ENCODE measurements at places on chromosomes 3 and 15.
A peak's percentile ranks its signal among the peaks of the same experiment; 100 is the strongest.

GRCh38 chr3:17672506-17672905 is 69.9 kb downstream of the TBC1D5 start:
- peak; percentile 12 for DNase-seq

GRCh38 chr3:44132061-44132460 is 109.6 kb upstream of the TOPAZ1 start:
- DNase-seq: no peak

- DNase-seq: peak; percentile 46
These were observed 44.0 kb downstream of the SUCLG2 start for GRCh38 chr3:67610458-67610857.

GRCh38 chr3:142224482-142225072 is 808 bp downstream of the GK5 start:
- DNase-seq: peak; percentile 16

- DNase-seq: no peak
These were observed 77.5 kb downstream of the RAD18 start for GRCh38 chr3:8885536-8886316.

DNA sequence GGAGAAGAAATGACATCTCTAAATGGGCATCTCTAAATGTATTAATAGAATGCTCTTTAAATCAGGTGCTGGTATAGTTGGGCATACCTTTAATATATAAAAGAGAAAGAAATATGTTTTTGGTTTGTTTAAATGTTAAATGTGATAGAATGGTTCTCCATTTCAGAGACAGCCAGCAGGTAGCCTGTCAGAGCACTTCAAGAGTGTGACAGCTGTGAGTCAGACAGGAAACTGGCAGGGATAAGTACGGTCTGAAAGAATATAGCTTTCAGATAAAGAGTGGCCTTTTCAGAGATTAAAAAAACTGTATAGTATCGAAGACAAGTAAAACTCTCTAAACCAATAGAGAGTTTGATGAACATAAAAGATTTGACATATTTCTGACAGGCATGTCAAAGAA is 654.1 kb downstream of the IGSF11 start:
- DNase-seq: no peak

GRCh38 chr3:187518616-187519015 is 150.4 kb downstream of the RTP4 start:
- no peak for DNase-seq

DNA sequence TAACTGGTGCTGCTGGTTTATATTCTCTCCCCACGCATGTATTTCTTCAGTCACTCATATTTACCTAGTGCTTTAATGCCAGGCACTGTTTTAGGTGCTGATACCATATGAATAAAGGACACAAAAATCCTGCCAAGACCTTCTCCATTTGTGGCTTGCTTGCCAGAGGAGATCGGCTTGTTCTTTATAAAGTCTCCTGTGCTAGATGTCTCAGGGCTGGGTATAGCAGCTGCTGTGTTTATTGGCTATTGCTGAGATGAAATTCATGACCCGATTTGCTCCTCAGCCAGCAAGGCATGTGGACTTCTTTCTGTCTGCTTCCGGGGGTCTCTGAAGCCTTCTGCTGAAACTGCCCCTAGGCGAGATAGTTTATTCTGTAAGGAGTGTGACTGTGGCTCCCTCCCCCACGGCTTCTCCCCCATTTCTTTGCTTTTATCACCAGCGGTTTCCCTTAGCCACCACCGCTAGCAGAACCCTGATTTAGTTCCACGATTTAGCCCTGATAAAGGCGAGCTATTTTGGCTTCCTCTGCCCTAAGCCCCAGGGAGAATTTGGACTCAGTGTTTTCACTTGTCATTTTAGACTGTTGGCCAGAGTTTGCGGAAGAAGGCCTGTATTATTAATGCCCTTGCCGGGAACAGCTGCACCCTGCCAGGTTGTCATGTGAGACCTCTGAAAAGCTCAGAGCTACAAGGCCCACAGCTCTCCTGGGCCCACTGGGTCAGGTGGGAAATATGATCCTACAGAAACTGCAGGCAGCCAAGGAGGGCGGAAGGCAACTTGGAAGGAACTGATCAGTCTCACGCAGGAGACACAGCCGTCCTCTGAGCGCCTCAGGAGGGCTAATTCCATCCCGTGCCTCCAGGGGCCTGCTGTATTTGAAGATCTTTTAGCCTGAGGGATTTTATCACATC is 46.8 kb downstream of the ST6GAL1 start:
- peak; percentile 87 for DNase-seq

DNA sequence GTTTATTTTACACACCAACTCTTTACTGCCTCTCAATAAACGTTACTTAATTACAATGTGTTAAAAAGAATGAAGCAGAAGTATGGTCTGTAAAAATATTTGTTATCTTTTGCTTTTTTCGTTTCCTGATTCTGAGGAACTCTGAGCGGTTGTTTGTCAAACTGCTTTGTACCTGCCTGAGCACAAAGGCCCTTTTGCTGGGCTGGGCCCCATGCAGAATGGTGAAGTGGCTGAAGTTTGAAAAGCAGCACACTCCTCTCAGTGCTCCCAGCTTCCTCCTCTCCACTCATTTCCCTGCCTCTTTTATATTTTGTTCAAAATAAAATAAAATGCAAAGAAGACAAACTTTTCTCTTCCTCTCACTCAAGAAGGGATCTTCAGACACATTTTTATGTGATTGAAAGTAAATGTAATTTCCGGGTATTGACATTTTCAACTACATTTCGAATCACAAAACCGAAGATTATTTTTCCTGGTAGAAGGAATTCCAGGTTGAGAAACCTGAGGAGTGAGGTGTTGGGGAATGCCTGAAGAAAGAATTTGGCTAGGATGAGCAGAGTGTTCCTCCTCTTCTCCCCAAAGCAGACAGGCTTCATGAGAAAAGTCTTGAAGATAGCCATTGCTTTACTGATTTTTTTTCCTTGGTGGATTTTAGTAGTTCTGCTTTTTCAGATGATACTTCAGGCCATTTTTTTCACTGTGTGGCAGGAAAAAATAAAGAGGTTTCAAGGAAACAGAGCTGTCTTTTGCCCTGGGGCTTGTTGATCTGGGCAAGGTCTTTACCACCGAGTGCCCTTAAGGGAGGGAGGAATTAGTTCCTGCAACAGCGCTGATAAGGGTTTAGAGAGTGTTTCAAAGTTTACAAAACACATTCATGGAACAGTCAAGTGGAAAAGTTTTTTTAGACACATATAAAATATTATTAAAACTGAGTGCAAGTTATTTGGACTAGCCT is 229.8 kb downstream of the NFKBIZ start:
- DNase-seq: no peak

DNA sequence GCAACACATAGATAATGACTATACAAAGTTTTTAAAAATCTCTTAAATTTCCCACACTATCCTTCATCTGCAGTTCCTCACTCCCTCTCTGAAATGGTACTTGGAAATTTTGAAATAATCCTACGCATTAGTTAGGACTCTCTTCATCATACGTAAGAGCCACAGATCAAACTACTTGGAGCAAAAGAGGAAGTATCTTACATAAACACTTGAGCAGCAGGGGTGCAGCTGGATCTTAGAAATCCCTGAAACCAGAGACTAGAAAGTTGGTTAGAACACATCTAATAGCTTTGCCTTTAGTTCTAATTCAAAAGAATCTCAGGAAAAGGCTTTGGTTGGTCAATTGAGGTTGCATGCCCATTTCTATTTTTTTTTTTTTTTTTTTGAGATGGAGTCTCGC is 38.8 kb upstream of the ZNF445 start:
- no peak for DNase-seq

- no peak for DNase-seq
These were observed 160.0 kb upstream of the UMPS start for GRCh38 chr3:124570232-124570631.

DNA sequence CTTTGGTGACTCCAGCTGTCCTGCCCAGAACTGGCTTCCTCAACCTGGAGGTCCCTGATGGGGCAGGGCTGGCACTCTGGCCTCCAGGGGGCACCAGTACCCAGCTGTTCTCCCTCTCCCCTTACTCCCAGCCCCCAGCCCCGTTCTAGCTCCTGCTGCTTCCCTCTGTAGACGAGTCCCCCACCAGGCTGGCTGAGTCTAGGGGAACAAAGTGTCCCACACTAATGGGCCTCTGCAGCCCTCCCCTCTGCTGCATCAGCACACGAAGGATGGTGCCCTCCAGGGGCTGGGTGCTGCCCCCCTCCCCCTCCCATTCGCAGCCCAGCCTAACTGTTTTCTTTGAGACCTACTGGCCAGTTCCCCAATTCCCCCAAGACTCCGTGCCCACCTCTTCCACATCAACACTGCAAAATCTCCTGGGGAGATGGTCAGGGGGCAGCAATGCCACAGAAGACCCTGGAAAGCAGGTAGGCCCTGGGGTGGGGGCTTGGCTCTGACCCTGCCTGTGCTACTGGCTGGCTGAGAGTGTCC is 4.2 kb downstream of the RHCG start:
- DNase-seq: no peak

- no peak for DNase-seq
These were observed 10.8 kb downstream of the ESYT3 start for GRCh38 chr3:138445236-138445635.

DNA sequence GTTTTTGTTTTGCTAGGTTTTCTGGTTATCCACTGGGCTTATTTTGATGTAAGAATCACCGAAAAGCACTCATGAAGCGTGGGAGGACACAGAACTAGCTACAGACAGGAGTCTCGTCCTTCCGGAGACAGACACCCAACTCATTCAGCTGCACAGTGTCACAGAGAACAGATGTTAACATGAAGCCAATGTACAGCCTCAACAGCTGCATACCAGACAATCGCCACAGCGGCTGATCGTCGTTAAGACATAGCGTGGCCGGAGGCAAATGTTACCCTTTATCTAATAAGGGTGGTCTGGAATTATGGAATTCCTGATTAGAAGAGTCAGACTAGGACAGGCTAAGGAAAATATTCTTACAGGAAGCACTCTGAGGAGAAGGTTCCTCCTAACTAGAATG is 1.1 kb upstream of the PYGO1 start:
- no peak for DNase-seq

GRCh38 chr3:17664923-17665322 is 77.5 kb downstream of the TBC1D5 start:
- DNase-seq: no peak

DNA sequence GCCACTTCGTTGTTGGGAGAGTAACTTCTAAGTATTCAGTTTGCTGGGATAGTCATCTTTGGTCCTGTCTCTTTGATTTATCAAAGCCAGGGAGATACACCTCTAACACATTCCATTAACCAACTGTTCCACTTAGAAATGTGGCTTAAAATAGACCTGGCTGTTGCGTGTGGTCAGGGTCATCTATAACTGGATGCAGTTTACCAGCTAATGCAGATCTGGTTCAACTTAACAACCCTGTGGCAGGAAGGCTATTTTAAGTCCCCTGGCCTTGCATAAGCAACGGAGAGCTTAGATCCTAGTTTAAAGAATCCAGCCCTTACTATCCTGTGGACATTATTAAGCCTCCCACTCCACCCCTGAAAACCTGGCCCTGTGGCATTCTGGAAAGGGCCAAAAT is 28.1 kb upstream of the CAPN3 start:
- no peak for DNase-seq

DNA sequence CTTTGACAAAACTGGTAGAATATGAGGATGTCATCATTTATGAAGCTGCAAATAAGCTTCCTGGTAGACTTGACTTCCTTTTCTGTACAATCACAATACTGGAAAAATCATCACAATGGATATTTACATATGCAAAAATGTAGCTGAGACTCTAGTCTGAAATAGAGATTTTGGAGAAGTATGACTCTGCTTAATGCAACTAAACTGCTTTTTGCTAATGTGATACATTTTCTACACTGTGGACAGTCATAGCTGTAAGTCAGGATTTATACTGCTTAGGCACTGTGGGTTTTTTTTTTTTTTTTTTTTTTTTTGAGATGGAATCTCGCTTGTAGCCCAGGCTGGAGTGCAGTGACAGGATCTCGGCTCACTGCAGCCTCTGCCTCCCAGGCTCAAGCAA is 34.5 kb upstream of the ST3GAL6 start:
- no peak for DNase-seq

- no peak for DNase-seq
These were observed 3.7 kb downstream of the CMTM6 start for GRCh38 chr3:32498992-32499391.

GRCh38 chr3:185457376-185457775 is 41.5 kb downstream of the TMEM41A start:
- no peak for DNase-seq

DNA sequence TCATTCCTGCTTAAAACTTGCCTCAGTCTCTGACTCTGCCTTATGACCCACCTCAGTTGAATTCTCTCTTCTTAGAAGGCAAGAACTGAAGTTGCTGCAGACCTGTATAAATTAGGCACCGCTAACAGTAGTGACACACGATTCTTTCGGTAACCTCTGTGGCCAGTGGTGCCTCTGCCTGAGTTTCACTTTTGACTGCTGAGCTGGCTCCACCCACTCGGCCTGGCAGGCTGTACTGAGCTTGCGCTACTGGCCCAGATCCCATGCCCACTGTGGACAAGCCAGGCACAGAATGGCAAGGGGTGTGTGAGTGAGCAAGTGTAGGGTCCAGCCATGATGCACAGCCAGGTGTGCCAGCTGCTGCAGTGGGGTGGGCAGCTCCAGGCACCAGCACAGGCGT is 19.1 kb upstream of the EIF1B start:
- no peak for DNase-seq

DNA sequence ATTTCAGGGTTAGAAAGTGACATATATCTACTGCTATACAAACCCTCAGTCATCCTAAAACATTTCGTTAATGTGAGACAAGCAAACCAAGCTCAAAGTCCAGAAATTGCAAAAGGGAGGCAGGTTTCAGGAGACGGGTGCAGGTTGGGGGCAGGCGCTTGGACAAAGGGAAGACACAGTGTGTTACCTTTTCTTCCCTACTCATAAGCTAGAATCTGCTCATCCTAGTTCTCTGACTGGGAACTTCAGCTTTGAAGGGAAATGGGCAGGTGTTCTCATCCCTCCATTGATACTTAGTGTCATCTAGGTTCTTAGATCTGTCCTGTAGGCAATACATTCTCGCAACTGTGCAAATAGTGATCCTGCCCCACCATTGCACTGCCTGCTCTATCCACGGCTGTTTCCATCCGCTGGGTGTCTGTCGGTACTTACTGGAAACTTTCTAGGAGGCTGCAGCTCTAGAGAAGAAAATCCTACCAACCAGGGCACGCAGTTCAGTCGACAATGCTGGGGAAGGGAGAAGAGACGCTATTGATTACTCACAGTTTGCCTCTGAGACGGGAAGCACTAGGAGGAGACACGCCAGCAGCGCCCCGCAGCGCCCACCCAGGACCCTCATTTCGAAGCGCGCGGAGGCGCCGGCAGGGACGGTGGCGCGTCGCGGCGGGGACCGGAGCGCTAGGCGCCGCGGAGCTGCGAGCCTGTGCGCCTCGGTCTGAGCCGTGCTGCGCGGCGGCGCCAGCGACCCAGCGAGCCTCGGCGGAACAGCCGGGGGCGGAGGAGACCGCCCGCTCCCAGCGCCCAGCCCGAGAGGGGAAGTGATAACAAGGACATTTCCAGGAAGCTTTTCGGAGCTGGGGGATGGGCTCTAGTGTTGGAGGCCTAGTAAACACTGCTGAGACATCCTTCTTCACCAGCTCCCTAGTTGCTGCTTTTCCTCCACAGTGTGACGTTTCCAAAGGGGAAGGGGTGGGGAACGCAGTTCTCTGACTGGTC is at the start of gene PROS1:
TSS of gene PROS1 (minus strand) at position 766 of the 996 bp plus-strand sequence. CDS start at position 619, 147 bp downstream.
- DNase-seq: peak; percentile 74

GRCh38 chr3:5754602-5755001 is 567.1 kb downstream of the EDEM1 start:
- DNase-seq: no peak

GRCh38 chr3:148400754-148401153 is 296.9 kb upstream of the AGTR1 start:
- no peak for DNase-seq

Measured in astrocyte of the spinal cord (primary cell).